Stimulated activated CD8-positive, alpha-beta memory T cell treated with anti-CD3 and anti-CD28 coated beads, Interleukin-15, amount 100 ng/mL, for 4 hours (primary cell): ENCODE measurements at places on chromosomes 7 and 10.

- no peak for DNase-seq
Observed at GRCh38 chr7:94129443-94130140, 125.4 kb upstream of the BET1 start.

GRCh38 chr10:17199351-17199804, 2.1 kb downstream of the TRDMT1 start:
- DNase-seq, result no peak

DNA sequence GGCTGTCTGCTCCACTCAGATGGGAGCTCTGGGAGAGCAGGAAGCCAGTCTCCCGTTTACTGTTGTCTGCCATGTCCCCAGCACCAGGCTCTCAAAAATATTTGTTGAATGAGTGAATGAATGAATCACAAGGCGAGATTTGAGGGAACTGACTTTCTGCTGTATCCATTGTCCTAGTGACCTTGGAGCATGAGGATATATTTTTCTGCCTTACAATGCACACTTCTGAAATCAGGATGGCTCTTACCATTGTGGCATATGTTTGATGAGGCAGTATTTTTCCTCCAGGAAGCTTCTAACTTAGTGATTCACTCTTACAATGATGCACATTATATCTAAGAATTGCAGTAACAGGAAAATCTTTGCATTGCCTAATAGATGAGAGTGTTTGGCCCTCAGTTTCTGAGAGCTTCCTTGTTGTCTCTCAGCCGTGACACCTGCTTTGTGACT, 136.4 kb downstream of the RPS24 start:
- DNase-seq, result no peak

GRCh38 chr10:81219758-81220157, 655.2 kb upstream of the NRG3 start:
- DNase-seq, result no peak

DNA sequence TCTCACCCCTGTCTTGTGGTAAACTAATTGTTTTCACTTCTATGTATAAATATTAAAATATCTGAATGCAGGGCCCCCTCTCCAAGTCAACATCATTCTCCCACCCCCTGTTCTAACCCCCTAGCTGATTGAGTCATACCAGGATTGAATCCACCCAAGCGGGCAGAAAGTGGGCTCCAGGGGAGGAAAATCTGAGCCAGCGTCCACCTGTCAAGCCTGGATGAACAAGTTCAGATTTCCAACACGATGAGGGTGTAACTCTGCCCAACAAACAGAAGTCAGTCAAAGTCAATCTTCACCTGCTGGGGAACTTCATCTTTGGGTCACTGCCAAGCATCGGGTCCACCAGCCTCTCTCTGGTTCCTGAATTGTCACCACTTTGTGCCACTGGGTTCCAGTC, 162.9 kb upstream of the CELF2 start:
- no peak for DNase-seq

- peak; percentile 21 for DNase-seq
Observed at GRCh38 chr7:152435384-152436110, at the start of gene KMT2C. TSS of gene KMT2C (minus strand) at chr7:152436003. CDS start at chr7:152435786, 217 bp downstream.

GRCh38 chr7:15305002-15305600, 256.7 kb downstream of the AGMO start:
- DNase-seq, result no peak

DNA sequence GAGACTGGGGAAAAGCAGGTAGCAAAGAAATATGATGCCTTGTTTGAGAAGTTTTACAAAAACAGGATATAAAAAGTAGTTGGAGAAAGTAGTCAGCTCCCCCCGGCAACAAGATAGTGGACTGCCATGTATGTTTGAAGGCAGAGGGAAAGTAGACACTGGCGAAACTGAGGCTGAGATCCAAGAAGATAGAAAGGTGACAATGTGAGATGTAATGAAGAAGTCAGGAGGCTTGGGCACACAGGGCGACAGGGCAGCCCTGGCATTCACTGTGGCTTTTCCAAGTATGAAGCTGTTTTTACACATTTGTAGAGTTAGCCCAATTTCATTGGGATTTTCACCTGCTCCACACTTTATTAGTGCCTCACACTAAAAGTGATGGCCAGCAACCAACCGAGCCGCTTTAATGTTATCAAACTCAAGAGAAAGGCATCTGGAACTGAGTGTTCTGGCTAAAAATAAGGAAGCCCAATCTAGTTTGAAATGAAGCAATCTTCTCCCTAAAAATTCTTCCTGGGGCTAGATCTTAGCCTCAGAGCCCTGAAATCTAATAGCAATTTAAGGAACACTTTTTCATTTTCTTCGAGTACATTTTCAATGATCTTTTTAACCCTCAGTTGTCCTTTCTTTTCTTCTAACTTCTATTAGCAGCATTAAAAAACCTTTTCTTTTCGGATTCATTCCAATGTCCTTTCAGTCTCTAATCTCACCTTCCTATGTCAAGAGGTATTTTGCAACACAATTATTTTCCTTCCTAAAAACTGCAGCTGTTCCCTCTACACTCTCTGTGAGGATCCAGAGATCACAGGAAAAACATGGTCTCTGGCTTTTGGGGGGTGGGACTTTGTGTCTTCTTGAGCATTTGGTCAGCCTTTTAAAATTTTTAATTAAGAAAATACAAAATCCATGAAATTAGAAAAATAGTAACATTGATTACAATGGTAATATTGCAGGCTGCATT, 108.0 kb downstream of the RNLS start:
- DNase-seq, result no peak

- no peak for DNase-seq
Observed at GRCh38 chr7:121116396-121116795, 127.9 kb downstream of the CPED1 start.

DNA sequence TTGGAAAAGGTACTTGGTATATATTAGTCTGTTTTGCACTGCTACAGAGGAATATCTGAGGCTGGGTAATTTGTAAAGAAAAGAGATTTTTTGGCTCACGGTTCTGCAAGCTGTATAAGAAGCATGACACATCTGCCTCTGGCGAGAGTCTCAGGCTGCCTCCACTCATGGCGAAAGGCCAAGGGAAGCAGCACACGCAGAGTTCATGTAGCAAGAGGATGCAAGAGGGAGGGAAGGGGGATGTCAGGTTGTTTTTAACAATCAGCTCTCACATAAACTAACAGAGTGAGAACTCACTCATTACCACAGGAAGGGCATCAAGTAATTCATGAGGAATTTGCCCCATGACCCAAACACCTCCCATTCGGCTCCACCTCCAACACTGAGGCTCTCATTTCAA, 484.8 kb upstream of the DPP6 start:
- no peak for DNase-seq

DNA sequence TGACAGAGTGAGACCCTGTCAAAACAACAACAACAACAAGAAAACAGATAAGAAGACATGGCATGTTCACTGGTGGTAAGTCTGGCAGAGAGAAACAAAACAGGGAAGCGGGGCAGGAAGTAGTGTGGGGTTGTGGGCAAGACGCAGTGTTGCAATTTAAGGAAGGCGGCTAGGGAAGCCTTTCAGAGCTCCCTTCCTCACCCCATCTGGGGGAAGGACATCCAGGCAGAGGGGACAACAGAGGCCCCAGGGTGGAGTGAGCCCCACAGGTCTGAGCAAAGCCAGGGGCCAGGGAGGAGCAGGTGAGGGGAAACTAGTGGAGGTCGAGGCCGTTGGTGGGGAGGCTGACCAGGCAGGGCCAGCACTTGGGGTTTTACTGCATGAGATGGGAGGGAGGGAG, 16.8 kb downstream of the LAT2 start:
- no peak for DNase-seq

DNA sequence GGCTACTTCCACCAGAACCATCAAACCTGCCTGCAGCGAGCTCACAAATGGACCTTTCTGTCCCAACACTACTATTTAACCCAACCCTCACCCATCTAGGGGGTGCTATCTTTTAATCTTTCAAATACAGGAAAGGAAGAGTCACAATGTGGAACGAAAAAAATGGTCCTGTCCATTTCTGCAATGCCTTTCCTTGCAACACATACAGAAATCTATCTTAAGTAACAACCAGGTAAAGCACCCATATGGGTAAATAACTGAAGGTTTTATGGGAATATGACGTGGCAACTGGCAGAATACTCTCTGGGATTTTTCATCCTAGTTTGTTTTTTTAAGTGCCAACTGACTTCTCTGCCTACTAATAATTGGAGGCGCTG, 24.6 kb downstream of the TNS3 start:
- DNase-seq, result no peak

GRCh38 chr7:141651417-141651816, 50.5 kb downstream of the DENND11 start:
- no peak for DNase-seq

- DNase-seq, result no peak
Observed at GRCh38 chr7:150447966-150448788, 2.3 kb upstream of the GIMAP8 start.

DNA sequence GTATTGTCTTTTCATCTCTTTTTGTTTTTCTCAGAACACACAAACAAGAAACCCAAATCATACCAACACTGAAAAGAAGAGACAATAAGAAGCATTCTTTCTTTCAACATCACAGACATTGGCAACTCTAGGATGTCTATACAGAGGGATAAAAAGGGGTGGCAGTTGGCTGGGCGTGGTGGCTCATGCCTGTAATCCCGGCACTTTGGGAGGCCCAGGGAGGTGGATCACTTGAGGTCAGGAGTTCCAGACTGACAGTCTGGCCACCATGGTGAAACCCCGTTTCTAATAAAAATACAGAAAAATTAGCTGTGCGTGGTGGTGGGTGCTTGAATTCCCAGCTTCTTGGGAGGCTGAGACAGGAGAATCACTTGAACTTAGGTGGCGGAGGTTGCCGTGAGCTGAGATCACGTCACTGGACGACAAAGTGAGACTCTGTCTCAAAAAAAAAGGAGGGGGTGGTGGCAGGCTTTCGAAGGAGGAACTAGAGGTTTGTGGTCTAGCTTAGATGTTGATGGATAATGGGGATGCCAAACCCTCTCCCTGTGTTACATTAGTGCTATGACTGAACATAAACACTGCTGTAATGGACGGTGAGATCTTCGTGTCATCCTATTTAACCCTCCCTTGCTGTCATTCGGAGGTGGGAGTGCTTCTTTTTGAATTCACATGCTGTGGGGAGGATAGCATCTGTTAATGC, 9.4 kb downstream of the CNNM2 start:
- DNase-seq, result no peak

DNA sequence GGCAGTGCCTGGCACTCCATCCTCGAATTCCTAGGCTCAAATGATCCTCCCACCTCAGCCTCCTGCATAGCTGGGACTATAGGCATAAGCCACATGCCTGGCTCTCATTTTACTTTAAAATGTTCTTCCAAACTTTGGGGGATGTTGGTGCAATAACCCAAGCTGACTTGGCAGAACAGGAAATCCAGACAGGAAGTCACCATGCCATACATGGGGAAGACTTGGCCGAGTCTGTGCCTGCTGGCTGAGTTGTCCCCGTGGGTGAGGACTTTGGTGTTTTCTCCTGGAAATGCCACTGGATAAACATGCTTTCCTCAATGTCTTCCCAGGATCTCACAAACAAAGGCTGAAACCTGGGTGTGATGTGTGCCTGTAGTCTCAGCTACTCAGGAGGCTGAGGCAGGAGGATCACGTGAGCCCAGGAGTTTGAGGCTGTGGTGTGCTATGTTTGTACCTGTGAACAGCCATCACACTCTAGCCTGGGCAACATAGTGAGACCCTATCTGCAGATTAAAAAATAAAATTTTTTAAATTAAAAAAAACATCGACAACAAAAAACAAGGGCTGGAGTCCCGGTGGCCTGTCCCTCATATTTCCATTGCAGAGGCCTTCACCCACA, 19.8 kb downstream of the HKDC1 start:
- no peak for DNase-seq

GRCh38 chr10:119306986-119307392, 99.6 kb downstream of the GRK5 start:
- DNase-seq, result no peak

GRCh38 chr10:52486840-52487611, 172.9 kb downstream of the DKK1 start:
- no peak for DNase-seq

GRCh38 chr7:44977959-44978335, 868 bp downstream of the MYO1G start:
- DNase-seq, result no peak
